ENCODE measurements at places on chromosomes 7 and 10.

DNA sequence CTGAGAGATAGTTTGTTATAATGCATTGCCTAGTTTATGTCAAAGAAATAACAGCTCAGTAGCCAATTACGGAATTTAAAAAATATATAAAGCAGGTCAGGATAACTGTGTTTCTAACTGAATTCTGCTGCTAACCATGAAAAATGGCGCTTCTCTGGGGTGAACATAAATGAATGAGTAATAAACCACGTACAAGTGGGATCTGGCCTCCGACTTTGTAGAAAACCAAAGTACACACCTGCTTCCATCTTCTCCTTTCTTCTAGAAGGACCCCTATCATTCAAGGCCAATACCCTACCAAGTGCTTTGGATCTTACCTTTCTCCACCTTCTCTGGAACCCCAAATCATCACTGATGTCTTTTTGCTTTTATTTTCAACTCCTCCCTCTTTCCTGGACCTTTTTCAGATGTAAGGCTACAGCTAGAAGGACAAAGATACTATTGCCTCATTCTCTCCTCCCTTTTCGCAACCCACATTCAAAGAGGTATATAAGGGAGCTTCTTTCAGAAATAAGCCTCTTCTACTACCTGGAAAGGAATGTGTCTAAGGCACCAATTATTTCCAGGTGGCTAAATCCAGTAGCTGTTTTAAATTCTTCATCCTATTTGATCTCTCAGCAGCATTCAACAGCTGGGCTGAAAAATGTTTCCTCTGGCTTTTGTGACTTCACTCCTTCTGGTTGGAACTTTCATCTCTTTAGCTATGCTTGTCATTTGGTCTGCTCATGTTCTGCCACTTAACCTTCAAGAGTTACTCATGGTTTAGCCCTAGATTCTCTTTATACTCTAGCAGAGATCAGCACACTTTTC is 37.7 kb downstream of the NAMPT start:
- DNase-seq, result no peak

GRCh38 chr10:31207636-31208035 is 111.4 kb upstream of the ZEB1 start:
- DNase-seq, result no peak

DNA sequence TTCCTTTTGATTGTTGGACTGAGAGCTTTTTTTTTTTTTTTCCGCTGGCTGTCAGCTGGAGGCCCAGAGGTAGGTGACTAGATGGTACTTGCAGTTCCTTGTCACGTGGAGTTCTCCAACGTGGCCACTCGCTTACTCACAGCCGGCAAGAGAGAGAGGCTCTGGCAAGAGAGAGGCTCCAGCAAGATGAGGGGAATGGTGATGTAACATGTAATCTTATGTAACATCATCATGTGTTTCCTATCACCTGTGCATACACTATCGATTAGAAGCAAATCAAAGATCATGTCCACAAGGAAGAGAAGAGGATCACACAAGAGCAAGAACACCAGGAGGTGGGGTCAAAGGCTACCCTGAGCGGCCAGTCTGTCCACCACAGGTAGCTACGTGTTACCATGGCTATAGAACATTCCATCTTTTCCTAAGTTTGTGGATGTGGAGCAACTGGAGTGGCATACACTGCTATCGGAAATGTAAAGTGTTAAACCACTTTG is 4.0 kb upstream of the BORCS7 start:
- DNase-seq, result no peak

DNA sequence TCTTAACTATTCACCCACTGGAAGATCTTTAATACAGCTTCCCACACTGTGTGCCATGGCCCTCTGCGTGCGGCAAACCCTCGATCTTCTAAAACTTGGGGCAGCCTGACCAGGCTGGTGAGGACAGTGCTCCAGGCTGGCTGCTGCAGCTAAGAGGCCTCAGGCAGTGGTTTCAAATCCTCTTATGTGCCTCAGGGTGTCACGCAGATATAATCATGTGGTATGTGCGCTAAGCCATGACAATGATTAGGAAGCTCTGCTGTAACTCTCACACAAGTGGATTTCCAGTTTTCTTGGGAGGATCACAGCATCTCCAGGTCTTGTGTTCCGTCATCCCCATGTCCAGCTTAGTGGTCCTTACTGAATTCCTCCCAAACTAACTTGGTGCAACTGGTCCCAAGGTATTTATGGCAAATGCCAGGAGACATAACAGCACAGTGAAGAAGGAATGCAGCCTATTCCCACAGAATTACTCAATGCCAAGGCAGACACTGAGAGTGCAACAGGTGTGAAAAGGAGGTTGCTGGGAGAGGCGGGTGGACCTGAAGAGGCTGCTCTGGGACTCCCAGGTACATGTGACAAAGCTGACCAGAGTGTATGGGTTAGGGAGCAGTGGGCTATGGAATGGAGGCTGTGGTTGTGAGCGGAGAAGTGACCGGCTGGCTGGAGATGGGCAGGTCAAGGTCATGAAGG is 2.3 kb downstream of the HPS1 start:
- DNase-seq, result no peak

- DNase-seq, result peak; percentile 21
These were observed 2.9 kb upstream of the MYOZ1 start for GRCh38 chr10:73644015-73644743.

DNA sequence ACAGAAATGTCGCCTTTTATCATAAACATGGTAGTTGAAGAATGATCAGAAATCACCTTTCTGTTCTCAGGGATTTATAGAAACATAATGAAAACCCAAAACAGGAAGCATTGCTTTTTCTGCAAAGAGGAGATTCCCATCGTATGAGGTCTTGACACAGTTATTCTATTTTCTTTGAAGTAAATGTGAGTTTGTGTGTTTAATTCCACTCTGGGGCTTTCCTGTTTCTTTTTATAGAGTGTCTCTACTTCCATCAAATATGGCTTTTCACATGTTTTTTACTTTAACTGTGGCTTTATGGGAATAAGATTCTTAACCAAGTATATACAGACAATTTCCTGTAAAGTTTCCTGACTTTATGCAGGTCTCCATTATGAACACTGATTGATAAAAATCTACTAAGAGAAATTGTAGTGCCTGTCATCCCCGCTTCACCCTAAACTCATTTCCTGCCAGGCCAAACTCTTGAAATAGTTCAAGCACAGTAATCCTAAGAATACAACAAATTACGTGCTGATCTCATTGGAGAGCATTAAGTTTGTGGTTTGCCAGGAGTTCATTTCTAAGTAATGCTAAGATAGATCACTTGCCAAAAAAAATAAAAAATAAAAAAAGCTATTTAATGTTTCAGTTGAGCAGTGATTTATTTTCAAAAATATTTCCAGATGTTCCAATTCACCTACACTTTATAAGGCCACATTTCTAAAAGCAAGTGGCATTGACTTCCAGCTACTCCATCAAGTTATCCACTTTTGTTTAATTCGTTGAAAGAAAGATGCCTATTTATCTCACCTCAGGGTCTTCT is 52.2 kb upstream of the SEC61G start:
- no peak for DNase-seq
